Cardiac muscle cell (in vitro differentiated cells and primary cell): ENCODE measurements at places on chromosomes 16 and 17. TPM values are rescaled to one million over a fixed set of nuclear protein-coding genes. Genes with fewer than 3 reads are reported as not detected.

GRCh38 chr16:68893710-68894705, 50.7 kb downstream of the TANGO6 start:
- no peaks in the 10 kb centered on the region for H3K4me1 ChIP-seq
- peak; percentile 58 for DNase-seq
- no peaks in the 10 kb centered on the region for H3K36me3 ChIP-seq
- H3K4me3 ChIP-seq, result no peak overlapping the region
- H3K27ac ChIP-seq, result no peak overlapping the region
- no peaks in the 10 kb centered on the region for H3K27me3 ChIP-seq

DNA sequence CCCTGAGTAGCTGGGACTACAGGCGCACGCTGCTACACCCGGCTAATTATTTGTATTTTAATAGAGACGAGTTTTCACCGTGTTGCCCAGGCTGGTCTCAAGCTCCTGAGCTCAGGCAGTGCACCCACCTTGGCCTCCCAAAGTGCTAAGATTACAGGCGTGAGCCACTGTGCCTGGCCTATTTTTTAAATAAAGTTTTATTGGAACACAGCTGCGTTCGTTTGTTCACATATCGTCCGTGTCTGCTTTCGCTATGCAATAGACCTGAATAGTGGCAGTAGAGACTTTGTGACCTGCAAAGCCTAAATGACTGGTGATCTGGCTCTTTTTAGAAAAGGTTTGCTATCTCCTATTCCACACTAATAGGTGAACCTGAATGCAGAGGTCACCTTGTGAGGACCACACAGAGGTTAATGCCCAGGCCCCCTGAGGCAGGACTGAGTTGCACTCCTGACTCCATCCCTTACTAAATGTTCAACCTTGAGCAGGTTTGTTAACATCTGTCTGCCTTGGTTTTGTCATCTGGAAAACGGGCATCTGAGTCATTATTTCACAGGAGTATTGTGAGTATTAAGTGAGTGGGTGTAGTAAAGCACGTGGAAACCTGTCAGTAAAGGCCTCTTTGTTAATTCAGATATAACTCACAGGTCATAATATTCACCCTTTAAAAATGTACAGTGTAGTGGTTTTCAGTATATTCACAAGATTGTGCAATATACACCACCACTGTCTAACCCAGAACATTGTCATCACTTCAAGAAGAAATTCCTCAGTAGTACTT, 157.5 kb upstream of the CACNG5 start:
- no peak overlapping the region for H3K27ac ChIP-seq
- peak; percentile 82 for DNase-seq
- no peaks in the 10 kb centered on the region for H3K4me1 ChIP-seq
- H3K27me3 ChIP-seq, result no peaks in the 10 kb centered on the region
- no peak overlapping the region for H3K4me3 ChIP-seq

DNA sequence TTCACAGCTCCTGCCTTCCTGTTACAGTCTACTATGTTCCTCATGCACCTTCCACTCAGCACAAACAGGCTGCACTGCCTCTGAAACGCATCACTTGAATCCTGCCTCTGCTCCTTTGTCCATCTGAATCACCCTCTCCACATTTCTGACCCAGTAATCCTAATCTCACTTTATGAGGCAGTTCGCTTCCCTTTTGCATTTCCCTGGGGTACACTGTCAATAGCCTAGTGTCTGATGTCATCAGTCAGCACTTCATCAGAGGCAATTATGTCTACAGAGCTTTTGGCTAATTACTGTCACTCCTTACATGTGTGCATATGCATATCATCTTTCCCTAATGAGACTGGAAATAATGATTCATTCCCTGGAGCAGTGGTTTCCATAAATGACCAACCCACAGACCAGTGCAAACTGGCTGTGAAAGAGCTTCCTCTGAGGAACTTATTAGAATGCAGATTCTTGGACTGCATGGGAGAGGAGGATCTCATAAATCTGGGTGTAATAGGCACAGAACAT, 23.6 kb downstream of the CA4 start:
- no peaks in the 10 kb centered on the region for H3K36me3 ChIP-seq
- H3K27me3 ChIP-seq, result no peaks in the 10 kb centered on the region
- peak; percentile 29 for DNase-seq
- H3K4me1 ChIP-seq, result no peaks in the 10 kb centered on the region
- H3K4me3 ChIP-seq, result no peak overlapping the region

GRCh38 chr17:50328363-50329325, 17.3 kb upstream of the XYLT2 start:
- no peak for DNase-seq
- no peak overlapping the region for H3K27ac ChIP-seq
- no peaks in the 10 kb centered on the region for H3K27me3 ChIP-seq
- H3K4me1 ChIP-seq, result peaks cover 6% of the 10 kb centered on the region
- no peak overlapping the region for H3K4me3 ChIP-seq
- no peaks in the 10 kb centered on the region for H3K36me3 ChIP-seq

Gene GAST
- total RNA-seq, result not detected in 2 replicates

GRCh38 chr16:54630284-54630967, 300.2 kb upstream of the IRX5 start:
- H3K4me1 ChIP-seq, result peaks cover 10% of the 10 kb centered on the region
- no peak for DNase-seq
- no peak overlapping the region for H3K4me3 ChIP-seq
- no peaks in the 10 kb centered on the region for H3K36me3 ChIP-seq
- H3K27ac ChIP-seq, result no peak overlapping the region
- H3K27me3 ChIP-seq, result no peaks in the 10 kb centered on the region

DNA sequence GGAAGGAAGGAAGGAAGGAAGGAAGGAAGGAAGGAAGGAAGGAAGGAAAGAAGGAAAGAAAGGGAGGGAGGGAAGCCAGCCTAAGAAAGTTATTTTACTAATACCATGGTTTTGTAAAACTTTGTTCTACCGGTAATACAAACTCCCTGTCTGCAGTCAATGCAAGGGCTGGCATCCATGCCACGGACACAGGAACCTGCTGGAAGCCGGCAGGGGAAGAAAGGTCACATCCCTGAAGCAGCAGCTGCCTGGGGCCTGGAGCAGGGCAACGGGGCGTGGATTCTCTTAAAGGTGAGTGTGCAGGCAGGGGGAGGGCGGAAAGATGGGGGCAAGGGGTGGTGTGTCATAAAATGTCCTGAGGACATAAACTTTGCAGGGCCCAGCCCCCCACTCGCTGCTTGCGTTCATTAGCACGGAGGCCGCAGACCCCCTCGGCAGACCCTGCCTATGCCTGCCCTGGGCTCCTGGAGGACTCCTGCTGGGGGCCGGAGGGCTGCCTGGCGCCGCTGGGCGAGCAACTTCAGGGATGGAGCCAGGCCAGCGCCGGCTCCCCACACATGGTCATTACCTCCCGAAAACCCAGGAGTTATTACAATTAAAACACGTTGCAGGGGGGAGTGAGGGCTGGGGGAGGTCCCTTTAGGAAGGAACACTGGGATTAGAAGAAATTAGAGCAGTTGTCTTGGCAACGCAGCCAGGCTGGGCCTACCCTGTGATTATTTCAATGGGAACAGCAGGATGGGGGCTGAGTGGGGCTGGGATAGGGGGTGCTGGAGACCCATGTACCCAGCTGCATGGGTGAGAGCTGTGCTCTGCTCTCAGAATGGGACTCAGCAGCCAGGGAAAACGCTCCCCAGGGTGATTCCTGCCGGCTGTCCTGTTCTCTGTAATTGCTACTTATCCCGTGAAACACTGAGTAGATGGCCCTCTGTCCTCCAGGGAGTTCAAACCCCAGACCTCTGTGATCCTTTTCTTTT, 257.9 kb downstream of the SOX9 start:
- no peak overlapping the region for H3K4me3 ChIP-seq
- DNase-seq, result no peak
- no peaks in the 10 kb centered on the region for H3K4me1 ChIP-seq
- no peaks in the 10 kb centered on the region for H3K36me3 ChIP-seq
- H3K27ac ChIP-seq, result no peak overlapping the region
- H3K27me3 ChIP-seq, result no peaks in the 10 kb centered on the region

- no peak for DNase-seq
- no peaks in the 10 kb centered on the region for H3K36me3 ChIP-seq
- H3K4me3 ChIP-seq, result no peak overlapping the region
- no peaks in the 10 kb centered on the region for H3K27me3 ChIP-seq
These were observed 5.8 kb upstream of the MYO1D start for GRCh38 chr17:32882734-32883133.

Gene RGS11
- total RNA-seq, result 6.6 and 14.8 TPM in 2 replicates

Gene ABCA10
- 0.04 TPM in 1 of 2 replicates, not detected in the other for total RNA-seq

GRCh38 chr16:4075534-4075933, 40.7 kb downstream of the ADCY9 start:
- no peak overlapping the region for H3K27ac ChIP-seq
- no peaks in the 10 kb centered on the region for H3K36me3 ChIP-seq
- no peak for DNase-seq

DNA sequence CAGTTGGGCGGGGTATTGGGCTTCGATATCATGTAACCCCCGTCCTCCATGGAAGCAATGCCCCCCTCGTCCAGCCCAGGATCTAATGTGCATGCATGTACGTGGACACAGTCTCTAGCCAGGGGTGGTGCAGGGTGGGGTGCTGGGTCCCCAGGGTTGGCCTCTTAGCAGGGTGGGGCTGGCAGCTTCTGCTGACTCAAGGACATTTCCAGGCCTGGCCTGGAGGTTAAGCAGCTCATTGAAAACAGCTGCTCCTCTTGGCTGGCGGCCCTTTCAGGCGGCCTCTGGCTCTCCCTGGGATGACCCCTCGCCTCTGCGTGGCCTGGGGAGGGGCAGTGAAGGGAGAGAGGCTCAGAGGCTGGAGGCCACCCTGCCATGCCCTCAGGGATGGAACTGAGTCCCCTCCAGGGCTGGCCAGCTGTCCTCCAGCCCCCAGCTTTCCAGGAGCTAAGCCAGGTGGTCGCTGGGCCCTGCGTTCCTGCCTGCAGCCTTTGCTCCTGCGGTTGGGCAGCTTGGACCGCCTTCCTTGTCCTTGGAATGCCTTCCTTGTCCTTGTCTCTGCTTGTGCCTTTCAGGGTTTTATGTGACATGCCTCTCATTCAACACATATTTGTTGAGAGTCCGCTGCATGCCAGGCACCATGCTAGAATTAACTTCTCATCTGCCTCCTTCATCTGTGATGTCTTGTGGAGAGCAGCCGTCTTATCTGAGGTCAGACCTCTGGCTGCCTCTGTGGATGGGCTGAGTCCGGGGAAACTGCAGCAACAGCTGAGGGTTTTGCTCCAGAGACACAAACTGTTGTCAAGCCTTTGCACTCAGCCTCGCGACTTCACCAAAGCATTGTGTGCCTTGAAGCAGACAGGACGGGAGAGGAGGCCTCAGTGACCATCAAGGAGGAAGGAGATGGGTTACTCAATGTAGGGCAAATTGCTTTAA, 26.6 kb downstream of the MRC2 start:
- peaks cover 27% of the 10 kb centered on the region for H3K4me1 ChIP-seq
- peak overlapping the region; percentile 79 for H3K27ac ChIP-seq
- H3K4me3 ChIP-seq, result no peak overlapping the region
- H3K27me3 ChIP-seq, result no peaks in the 10 kb centered on the region
- peak; percentile 49 for DNase-seq
- no peaks in the 10 kb centered on the region for H3K36me3 ChIP-seq

GRCh38 chr16:86085795-86086194, 186.8 kb downstream of the IRF8 start:
- DNase-seq, result no peak
- peaks cover 22% of the 10 kb centered on the region for H3K4me1 ChIP-seq

DNA sequence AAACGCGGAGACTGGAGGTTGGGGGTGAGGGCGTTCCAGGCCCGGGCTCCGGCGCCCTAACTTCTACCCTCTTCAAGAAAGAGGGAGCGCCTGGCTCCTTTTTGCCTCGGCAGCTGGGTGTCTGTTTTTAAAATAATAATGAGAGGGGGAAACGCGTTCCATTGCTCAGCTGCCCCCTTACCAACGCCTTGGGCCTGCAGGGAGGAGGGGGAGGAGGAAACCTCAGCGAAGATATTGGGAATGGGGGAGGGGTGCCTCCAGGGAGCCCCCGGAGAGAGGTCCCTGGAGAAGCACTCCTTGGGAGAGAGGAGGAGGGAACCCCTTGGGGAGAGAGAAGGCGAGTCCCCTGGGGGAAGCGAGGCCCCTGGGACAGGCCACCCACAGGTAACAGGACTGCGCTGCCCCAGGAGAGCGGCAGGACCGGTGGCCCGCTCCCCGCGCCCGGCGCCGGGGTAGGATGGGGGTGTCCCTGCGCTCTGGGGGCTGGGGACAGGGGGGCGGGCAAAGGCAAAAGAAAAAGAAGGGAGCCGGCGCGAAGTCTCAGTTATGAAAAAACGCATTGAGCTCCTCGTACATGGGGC, 2.7 kb downstream of the NEUROD2 start:
- peaks cover 4% of the 10 kb centered on the region for H3K4me1 ChIP-seq
- no peak overlapping the region for H3K4me3 ChIP-seq
- no peak for DNase-seq
- no peak overlapping the region for H3K27ac ChIP-seq
- peaks cover 100% of the 10 kb centered on the region for H3K27me3 ChIP-seq

- H3K36me3 ChIP-seq, result peaks cover 21% of the 10 kb centered on the region
- peaks cover 9% of the 10 kb centered on the region for H3K4me1 ChIP-seq
- H3K27ac ChIP-seq, result peak overlapping the region; percentile 93
- peak; percentile 93 for DNase-seq
These were observed 1.5 kb downstream of the COL1A1 start for GRCh38 chr17:50199803-50200456.

GRCh38 chr17:75513641-75514000, 1.7 kb downstream of the CASKIN2 start:
- H3K27ac ChIP-seq, result no peak overlapping the region
- DNase-seq, result no peak
- no peaks in the 10 kb centered on the region for H3K27me3 ChIP-seq
- H3K4me3 ChIP-seq, result no peak overlapping the region
- no peaks in the 10 kb centered on the region for H3K36me3 ChIP-seq
